Gastrocnemius medialis (tissue), 4 donors: ENCODE measurements at places on chromosomes 7 and 10. TPM values are rescaled to one million over a fixed set of nuclear protein-coding genes. Genes with fewer than 3 reads are reported as not detected.

DNA sequence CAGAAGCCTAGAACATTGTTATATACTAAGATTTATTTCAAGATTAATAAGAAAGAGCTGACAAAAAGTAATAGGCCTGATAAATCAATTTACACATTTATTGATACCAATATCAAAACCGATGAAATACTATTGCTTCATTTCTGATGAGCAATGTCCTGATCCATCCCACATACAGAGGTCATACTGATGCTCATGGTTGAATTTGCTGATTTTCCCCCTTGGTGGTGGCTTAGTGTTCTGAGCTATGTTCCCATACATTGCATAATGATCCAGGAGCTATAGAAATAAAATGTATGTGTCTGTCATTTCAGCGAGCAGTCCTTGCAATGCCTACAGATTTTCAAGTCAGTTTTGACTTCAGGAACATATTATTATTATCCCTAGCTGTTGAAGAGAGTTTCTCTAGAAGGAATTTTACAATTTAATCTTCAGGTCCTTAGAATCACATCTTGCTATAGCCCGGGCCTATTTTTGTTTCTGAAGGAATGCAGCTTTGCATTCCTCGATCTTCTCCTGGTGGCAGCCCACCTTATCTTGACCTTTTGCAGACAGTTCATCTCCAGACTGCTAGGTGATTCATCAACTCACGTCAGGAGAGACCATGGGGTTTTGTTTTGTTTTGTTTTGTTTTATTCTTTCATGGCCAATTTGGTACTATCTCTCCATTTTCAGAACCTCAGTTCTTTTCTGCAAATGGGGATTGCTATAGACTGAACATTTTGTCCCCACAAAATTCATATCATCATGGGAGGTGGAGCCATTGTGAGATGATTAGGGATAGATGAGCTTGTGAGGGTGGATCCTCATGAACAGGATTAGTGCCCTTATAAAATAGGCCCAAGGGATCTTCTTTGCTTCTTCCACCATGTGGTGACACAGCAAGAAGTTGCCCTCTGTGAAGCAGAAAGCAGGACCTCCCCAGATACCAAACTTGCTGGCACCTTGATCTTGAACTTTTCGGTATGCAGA is 465.6 kb upstream of the IGFBP3 start:
- no peak for DNase-seq

DNA sequence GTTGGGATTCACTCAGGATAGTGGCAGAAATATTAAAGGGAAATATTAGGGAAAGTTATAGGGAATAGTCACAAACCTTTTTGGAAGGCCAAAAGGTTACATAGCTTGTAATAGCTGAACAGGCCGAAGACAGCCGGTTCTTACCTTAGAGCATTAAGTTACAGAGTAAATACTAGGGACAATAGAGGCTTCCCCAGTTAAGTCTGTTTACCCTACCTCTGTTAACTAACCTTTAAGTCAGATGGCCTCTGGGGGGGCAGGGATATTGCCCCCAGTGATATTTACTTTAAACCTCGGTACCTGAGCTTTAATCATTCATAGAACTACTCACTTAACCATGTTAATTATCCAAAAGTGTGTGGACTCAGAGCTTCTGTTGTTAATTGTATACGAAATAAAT is 7.4 kb downstream of the POLR1F start:
- no peak for DNase-seq

GRCh38 chr10:68133523-68133922 is 24.2 kb downstream of the MYPN start:
- no peak for DNase-seq

DNA sequence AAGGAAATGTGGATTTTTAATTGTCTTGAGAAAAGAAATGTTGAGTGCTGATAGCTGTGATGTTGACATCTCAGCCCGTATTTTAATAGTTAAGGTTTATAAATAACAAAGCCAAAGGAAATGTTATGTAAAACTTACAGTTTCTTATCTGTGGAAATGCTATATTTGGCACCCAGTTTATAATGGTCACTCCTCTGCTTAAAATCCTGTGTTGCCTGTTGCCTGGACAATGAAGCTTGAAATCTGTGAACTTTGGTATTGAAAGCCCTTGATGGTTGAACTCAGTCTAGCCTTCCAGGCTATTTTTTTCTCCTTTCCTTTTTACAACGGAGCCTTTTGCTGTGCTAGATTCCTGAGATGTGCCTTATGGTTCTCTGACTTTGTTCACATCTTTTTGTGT is 46.5 kb downstream of the MCU start:
- DNase-seq: no peak

The CPXM2 gene
- 0.63 TPM for total RNA-seq

The PCLO gene
- not detected for total RNA-seq

The SCART1 gene
- 0.39 TPM for total RNA-seq
